Stimulated activated CD8-positive, alpha-beta memory T cell treated with anti-CD3 and anti-CD28 coated beads, Interleukin-15, amount 100 ng/mL, for 48 hours (primary cell): ENCODE measurements at places on chromosomes 1 and 21.

DNA sequence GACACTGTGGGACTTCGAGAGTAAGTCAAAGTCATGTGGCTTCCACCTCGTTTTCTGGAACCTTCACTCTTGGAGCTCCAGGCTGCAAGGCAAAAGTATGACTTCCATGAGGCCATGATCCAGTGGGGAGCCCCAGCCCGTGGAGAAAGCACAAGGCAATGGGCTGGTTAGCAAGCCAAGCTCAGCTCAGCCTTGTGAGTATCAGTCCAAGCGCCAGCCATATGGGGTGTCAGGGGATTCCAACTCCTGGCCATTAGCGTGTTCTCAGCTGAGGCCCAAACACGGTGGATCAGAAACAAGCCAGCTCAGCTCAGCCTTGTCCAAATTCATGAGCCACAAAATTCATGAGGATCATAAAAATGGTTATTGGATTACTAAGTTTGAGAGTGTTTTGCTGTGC, 261.0 kb downstream of the RHOU start:
- no peak for DNase-seq

DNA sequence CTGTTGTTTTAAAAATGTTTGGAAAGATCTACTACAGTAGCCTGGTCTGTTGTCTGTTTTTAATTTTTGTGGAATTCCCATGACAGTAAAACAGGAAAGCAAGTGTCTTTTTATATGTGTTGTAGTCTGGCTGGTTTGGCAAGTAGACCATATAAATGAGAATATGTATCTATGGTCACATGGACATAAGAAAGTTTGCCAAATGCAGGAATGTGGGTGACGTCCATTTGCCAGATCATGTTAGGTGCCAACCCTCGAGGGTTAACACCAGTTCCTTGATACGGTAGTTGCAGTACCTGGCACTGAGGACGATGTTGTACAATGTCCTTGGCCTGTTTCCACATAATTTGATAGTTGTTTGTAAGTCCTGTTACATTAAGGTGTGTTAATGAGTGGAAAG, 6.2 kb downstream of the DAP3 start:
- DNase-seq: no peak

DNA sequence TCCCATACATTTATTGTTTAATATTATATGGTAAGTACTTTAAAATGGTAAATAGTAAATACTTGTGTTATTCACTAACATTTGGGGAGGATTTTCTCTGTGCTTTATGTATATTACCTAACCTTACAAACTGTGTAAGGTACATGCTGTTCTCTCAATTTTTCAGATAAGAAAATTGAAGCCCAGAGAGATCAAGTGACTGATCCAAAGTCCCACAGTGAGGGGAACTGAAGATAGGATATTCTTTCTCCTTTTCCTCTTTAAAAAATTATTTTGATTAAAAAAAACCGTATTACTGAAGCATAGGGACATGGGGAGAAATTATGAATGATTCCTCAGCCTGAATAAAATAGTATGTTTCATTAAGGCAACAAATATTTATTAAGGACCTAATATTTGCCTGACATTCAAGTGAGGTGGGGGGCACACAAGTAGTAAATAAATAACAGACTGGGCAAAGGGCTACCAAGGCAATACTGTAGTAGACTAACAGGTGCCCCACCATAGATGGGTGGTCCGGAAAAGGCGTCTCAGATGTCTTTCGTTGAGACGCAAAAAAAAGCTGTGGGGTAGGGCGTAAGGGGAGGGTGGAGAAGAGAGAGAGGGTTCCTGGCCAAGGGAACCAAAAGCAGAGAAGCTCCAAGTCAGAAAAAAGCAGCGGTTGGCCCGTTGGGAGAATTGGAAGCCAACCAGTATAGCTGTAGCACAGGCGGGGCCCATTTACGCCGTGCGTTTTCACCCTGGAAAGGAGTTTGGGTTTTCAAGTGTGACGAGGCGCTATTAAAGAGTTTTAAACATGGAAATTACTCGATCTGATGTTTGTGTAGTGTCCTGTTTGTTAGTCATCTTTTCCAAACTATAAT, 944 bp upstream of the AGO3 start:
- no peak for DNase-seq

- no peak for DNase-seq
Measured at GRCh38 chr1:235854347-235854746, 12.4 kb downstream of the LYST start.

GRCh38 chr1:219041141-219041540, 132.5 kb upstream of the LYPLAL1 start:
- DNase-seq: no peak

DNA sequence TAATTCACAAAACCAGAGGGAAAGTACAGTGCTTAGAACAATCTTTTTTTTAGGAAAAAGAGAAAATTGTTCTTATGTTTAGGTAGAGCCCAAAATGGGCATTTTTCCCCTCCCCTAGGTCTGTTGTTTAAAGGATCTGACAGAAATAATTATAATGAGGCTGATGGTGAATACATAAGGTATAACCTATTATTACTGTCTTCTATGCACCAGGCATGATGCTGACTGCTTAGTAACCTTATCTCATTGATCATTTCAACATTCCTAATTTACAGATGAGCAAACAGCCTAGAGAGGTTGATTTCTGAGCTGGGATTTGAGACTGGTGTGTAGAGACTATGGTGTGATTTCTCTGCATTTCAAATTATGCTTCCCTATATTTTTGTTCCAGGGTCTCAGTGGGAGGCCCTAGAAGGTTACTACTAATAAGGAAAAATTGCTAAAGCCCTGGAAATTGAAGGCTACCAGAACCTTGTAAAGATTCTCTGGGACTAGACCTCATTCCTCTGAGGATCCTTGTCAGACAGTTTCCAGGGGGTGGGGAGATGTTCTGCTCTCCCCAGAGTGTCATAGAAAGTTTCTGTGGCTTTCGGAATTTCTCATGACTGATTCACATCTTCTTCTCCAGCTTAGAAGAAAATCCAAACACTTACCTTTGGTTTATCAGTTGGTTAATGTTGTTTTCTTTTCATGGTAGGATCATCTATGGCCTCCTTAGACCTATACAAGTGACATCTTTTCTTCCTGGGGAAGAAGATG, 44.9 kb downstream of the ROR1 start:
- no peak for DNase-seq

GRCh38 chr1:121458291-121459048, 273.7 kb downstream of the SRGAP2C start:
- no peak for DNase-seq
